ENCODE measurements at places on chromosomes 11 and 22. TPM values are rescaled to one million over a fixed set of nuclear protein-coding genes. Genes with fewer than 3 reads are reported as not detected.

DNA sequence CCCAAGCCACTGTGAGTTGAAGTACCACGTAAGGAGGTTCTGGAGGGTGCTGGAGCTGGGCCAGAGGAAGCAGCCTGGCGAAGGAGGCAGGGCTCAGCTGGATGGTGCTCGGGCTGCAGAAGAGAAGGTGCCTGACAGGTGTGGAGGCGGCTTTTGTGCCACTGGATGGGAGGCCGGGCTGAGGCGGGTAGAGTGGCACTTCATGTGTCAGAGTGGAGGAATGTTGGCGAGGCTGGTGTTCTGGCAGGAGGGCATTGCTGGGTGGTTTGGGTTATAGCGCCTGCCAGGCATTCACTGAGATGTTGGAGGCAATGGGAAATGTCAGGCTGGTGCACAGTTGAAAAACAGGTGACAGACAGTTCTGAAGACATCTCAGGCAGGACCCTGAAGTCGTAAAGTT is 24.2 kb downstream of the UBE2L3 start:
- peak; percentile 73 for DNase-seq

GRCh38 chr22:30763815-30764673 is 69.4 kb downstream of the OSBP2 start:
- DNase-seq, result peak; percentile 67

- DNase-seq, result no peak
These were observed 2.1 kb downstream of the SH3BP1 start for GRCh38 chr22:37641561-37641949.

DNA sequence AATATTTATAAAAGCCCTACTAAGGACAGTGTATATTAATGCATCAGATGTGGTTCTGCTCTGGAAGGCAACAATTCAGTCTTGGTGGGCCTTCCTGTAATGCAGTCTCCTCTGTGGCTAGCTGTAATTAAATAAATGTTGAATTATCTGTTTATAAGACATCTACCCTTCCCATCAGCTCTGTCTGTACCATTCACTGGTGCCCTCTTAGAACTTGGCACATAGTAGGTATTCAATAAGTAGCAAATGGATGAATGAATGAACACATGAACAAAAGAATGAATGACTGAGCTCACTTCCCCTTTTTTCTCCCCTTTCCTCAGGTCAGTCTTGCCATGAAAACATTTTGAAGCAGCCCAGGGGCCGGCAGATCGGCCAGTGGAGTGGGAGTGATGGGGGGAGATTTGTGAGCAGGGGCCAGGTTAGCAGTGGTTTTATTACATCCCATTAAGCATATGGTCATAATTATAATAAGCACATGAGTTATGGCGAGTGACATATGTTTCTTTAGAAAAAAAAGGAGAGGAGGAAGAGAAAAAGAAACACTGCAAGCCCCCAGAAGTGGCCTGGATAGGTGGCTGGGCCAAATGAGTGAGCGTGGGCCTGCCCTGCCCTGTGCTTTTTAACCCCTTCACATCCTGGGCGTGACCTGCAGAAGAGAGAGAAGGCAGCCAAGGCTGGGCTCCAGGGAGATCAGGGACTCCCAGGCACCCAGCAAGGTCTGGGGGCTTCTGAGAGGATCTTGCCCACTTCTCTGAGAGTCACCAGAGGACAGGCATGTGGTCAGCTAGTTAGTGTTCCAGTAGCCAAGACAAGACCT is 48.6 kb upstream of the CD82 start:
- no peak for DNase-seq

DNA sequence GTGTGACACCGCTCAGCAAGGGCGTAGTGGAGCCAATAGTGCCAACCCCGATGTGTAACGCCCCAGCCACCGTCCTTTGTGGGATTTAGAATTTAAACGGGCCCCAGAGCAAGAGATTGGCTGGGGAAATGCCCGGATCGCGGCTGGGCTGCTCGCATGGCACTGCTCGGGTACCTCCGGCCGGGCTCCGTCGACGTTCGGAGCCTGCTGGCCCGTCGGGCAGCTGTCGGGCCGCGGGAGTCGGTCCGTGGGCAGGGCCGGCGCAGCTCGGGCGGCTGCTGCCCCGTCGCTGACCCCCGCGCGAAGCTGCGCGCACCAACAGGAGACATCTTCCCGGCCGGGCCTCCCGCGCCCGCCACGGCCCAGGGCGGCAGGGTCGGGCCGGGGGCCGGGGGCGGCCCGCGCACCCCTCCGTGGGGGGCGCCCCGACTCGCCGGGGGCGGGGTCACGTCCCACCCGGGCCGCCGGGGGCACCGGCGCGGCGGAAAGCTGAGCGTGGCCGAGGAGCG is 1.3 kb upstream of the KDM2A start:
- DNase-seq, result no peak

FZD4 gene
- 32.9 TPM for total RNA-seq

GRCh38 chr11:130765951-130766649 is 150.2 kb downstream of the SNX19 start:
- DNase-seq, result no peak

DNA sequence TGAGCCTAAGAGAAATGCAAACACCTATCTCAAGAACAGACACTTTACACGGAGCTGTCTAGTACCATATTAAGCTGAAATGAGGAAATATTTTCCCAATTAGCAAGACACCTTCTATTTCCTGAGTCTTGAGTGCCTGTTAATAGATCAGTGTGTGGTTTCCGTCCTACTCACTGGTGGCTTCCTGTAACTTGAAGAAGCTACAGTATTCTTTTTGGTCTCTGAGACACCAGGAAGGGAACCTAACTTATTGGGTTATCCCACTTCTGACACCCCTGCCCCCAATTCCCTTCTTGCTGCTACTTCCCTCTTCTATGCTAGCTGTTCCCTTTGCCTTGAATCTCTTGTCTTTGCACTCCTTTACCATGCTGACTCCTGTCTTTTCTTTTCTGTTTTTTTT is 92.7 kb downstream of the FDX1 start:
- DNase-seq, result no peak

NLRX1 gene
- total RNA-seq, result 22.1 TPM

Data from thyroid gland (tissue), 4 donors.